SK-MEL-5 (cell line): ENCODE measurements at places on chromosomes 1 and 21.

DNA sequence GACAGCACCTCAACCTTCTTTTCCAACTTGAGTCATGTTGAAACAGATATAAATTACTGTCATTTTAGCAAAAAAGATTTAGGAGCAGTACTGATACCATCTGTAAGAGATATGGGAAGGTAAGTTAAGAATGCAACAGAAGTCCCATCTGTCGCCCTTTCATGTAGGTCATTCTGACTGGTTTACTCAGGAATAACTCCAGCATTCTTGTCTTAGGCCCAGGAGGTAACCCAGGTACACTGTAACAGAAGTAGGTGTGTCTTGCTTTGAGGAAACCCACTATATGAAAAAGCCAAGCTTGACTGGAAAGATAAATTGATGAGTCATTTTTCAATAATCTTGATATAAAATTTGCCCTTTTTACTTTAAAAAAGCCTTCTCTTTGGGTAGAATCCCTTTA lies 35.4 kb downstream of the PGM1 start:
- no peak for DNase-seq

GRCh38 chr1:198747127-198747526 lies 108.3 kb downstream of the PTPRC start:
- DNase-seq: no peak

GRCh38 chr1:220300442-220301121 lies 28.3 kb upstream of the RAB3GAP2 start:
- peak; percentile 97 for DNase-seq

DNA sequence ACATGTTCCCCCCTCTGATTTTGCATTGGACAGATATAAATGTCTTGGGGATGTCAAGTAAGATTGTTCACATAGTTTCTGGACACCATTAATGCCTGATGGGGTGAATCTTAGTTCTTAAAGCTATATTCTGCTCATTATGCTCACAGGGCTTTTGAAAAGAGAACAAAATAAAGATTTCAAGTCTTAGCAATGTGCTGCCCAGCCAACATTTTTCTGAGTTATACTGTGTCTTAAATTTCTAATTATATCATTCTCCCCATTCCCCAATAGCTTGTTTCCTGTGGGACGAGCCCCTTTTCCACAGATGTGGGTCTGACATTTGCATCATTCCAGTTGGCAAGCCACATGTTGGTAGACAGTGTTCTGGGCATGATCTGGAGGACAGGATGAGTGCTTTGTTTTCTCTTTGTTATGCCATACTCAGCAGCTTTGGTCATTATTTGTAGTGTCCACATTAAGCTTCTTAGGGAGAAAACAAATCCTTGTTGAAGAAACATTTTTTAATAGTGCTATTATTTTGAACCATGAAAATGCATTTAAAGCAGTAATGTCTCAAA lies 32.8 kb downstream of the MTARC1 start:
- DNase-seq: no peak

- DNase-seq: no peak
Observed at GRCh38 chr1:25106352-25106751, 126.0 kb downstream of the SYF2 start.

DNA sequence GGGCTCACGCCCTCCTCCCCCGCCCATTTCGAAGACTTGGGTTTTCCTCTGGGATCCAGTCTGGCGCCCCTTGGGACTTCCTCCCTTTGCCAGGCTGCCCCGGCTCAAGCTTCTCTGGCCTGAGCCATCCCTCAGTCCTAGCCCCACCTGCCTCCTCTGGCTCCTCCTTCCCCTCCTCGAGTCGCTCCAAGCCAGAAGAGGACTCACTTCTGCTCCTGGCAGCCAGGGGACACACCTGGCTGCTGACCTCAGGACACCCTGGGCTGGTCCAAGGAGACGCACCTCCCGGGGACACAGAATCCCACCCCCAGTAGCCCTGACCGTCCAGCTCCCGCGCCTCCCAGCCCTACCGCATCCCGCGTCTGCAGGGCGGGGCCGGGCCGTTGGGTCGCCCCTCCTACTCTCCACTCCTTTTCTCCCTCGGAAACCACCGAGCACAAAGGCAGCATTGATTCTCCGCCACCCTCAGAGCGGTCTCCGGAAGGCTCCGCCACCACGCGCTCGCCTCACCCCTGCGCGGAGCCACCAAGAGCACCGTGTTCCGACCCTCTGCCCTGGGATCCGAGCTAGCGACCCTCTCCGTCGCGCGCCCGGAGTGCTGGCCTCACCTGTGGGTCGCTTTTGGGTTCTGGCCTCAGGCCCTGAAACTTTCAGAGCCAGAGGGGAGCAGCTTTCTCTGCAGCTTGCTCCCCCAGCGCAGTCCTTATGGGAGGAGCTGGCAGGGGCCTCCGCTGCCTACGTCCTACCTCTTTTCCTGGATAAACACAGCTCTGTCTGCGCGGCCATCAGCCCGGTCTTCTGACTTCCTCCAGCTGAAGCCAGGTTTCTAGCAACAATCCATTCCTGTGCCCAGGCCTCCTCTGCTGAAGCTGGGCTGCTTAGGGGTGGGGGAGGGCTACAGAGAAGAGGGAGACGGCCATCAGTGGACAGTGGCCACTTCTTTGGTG lies at the start of gene C2CD4D:
Gene C2CD4D, minus strand, starts transcription at position 364 of the 947 bp plus-strand sequence. CDS start 831 bp downstream, outside the sequence.
- DNase-seq: peak; percentile 99

- DNase-seq: no peak
Observed at GRCh38 chr1:27145934-27146354, 9.0 kb downstream of the SLC9A1 start.

- no peak for DNase-seq
Observed at GRCh38 chr1:173413271-173413707, 63.8 kb upstream of the PRDX6 start.

DNA sequence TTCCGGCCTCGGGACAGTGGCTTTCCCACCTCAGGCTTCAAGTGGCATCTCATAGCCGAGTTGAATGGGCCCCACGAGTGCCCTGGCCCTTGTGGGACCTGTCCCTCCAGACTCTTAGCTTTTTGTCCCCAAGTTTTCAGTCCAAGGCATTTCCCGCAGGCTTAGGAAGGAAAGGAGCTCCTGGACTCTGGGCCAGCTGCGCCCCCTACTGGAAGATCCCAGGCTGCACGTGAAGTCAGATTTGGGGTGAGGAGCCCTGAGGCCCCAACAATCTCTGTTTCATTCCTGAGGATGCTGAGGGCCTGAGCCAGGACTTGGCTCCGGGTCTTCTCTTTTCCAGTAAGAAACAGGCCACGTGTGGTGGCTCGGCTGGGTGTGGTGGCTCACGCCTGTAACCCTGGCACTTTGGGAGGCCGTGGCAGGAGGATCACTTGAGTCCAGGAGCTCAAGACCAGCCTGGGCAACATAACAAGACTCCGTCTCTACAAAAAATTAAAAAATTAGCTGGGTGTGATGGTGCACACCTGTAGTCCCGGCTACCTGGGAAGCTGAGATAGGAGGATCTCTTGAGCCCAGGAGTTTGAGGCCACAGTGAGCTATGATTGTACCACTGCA lies 67.4 kb downstream of the ARHGEF10L start:
- peak; percentile 73 for DNase-seq

DNA sequence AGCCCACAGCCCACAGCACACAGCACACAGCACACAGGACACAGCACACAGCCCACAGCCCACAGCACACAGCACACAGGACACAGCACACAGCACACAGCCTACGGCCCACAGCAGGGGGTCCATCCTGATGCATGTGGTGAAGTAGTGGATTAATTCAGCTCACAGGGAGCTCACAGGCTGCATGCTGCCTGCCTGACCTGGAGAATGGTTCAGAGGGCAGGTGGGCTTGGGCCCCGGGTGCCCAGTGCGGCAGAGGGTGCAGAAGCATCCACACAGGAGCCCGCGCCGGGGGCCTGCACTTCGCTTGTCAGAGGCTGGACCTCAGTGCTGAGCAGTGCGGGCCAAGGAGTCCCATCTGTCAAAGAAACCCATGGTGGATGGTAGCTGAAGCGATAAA lies 21.1 kb upstream of the AJAP1 start:
- DNase-seq: no peak

GRCh38 chr1:214719207-214719606 lies 116.2 kb downstream of the CENPF start:
- peak; percentile 9 for DNase-seq

GRCh38 chr1:150615346-150616201 lies 13.8 kb downstream of the ENSA start:
- DNase-seq: no peak

GRCh38 chr1:109298666-109299557 lies 7.9 kb downstream of the MYBPHL start:
- DNase-seq: peak; percentile 35

DNA sequence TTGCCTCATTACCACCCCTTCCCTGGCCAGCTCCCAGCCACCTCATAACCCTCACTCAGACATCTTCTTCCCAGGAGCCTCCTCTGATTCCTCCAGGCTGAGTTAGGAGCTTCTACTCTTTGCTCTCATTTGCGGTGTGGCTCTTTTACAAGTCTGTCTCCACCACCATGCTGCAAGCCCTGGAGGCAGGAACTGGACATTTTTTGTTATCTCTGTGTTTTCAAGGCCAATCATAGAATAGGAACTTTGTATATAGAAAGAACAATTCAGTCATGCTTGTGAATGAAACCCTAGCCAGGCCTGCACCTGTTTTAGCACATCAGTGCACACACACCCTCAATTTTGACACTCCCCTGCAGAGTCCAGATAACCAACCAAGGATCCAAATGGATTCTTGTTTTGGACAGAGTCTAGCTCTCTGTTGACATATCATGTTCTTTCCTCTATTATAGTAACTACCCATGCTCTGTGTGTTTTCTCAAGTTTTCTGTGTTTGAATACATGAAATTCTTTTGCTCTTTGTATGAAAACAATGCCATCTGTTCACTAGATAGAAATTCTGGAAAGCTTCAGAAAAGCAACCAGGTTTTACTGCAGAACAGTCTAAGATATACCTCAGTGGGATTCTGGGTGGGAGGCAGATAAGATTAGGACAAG lies 60.9 kb upstream of the ZNF648 start:
- no peak for DNase-seq

- no peak for DNase-seq
Observed at GRCh38 chr1:169479363-169480066, 6.2 kb downstream of the SLC19A2 start.

DNA sequence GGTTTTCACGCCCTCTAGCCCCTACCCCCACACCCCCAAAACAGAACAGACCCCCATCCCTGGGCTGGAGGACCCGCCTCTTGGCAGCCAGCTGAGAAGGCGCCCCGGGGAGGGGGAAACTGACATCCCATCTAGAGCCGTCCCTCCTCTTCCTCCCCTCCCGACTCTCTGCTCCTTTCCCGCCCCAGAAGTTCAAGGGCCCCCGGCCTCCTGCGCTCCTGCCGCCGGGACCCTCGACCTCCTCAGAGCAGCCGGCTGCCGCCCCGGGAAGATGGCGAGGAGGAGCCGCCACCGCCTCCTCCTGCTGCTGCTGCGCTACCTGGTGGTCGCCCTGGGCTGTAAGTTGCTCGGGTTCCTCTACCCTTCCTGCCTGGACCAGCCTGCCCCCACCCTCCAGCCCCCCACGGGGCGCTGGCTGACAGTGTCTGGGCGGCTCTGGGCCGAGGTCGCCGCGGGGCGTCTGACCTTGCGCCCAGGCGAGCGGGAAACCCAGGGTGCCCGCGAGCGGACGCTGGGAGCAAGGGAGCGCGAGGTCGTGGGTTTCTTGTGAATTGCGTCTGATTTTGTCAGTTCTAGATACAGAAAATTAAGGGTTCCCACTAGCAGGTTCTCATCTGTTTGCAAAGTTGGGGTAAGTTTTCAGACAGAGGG lies 618 bp downstream of the JAM2 start:
- peak; percentile 3 for DNase-seq

DNA sequence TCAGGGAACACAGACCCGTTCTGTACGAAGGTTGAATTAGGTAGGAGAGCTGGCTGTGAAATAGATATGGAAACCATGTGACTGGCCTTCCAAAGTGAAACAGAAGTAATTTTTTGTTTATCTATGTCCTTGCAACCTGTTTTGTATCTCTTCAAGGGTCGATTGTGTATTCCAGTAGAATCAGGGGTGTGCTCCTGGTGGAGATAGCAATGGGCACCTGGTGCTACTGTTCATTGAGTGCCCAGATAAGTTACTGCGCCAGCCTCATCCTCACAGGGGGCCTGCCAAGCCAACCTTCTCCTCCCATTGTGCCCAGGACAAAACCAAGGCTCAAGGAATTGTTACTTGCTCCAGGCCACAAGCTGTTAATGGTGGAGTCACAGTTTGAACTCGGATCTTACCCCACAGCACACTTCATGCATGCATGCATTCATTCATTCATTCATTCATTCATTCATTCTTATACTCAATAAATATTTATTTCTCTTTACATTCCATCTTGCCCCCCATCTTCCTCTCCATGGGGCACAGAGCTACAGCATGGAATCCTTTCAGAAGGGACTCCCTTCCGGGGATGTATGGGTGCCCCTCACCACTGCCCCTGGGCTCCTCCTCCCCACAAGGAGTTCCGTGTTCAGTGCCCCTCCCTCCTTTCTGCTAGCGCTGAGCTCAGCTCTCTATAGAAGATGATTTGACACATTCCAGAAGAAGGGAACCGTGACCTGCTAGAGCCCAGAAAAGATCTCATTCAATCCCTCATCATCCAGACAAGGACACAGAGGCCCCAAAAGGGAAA lies 24.0 kb downstream of the ADORA1 start:
- DNase-seq: no peak

GRCh38 chr1:176559878-176560277 lies 96.9 kb downstream of the PAPPA2 start:
- peak; percentile 81 for DNase-seq

DNA sequence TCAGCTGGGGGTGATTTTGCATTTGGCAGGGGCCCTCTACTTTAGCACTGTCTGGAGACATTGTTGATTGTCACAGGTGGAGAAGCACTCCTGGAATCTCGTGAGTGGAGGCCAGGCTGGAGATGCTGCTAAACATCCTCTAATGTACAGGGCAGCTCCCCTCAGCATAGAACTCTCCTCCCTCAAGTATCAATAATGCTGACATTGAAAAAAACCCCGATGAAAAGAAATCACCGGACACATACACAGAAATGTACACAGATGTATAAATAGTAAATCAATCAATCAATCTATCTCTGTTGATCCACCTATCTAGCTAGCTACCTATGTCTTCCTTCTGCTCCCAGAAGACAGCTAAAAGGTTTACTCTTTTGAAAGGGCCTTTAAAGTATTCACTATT lies 89.4 kb upstream of the KCNJ15 start:
- DNase-seq: no peak

- DNase-seq: no peak
Observed at GRCh38 chr1:206909883-206910318, 11.8 kb downstream of the FCMR start.

GRCh38 chr1:110633646-110634030 lies 27.5 kb upstream of the KCNA2 start:
- no peak for DNase-seq

GRCh38 chr1:156114919-156115513 lies 505 bp downstream of the LMNA start:
- DNase-seq: no peak

DNA sequence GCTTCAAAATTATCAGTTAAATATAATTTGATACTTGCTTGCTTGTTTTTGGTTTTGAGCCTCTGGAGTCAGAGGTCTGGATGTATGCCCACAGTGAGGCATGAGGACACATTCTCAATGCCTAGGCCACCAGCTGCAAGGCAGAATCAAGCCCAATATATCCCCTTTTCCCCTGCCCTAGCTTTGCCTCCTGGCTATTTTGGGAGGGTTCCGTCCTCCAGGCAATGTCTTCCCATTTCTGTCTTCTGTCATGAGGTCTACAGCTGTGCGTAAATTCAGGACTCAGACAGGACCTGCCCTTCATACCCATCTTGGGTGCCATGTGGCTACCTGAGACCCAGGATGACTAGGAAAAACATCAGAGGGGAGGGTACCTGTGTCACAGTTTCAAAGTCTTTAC lies 19.2 kb downstream of the NRDC start:
- no peak for DNase-seq

GRCh38 chr21:43608225-43608624 lies 51.1 kb downstream of the HSF2BP start:
- no peak for DNase-seq
